Stimulated activated naive CD4-positive, alpha-beta T cell (primary cell): ENCODE measurements at places on chromosomes 4 and X.

DNA sequence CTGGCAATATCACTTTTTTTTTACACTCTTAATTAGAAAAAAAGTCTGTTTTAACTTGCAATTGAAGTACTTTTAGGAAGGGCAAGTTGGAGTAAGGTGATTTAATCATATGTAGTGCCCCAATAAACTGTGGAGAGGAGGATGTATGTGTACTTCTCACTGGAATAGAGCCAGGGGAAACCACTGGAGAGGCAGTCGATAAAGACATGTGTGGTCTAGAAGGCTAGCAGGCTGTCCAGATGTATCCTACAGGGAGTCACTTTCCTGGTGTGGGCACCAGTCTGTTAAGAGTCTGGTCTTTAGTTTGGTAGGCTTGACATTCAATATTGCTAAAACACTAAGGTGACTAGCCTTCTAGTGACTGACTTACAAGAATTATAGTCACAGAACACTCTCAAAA, 9.6 kb upstream of the SGMS2 start:
- no peak for DNase-seq

- no peak for DNase-seq
Measured at GRCh38 chr4:139154952-139155557, 22.0 kb downstream of the ELF2 start.

DNA sequence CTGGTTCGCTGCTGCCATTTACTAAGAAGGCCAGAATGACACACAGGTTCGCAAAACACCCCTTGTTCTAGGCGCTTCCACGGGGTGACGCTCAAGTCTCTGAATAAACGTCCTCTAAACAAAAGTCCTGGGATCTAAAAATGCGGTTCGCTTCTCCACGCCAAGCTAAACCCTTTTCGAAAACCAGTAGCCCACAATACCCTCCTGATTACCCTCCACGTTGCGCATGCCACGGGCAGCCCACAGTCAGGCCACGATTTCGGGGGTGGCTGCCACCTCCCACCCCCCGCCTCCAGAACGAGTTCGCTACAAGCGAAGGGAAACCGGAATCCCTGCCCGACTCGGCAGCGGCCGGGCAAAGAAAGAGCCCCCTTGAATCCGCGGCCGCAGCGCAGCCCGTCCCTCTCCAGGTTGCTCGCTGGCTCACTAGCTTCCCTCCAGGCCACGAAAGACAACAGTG, 423 bp downstream of the RPL39 start:
- DNase-seq = no peak

DNA sequence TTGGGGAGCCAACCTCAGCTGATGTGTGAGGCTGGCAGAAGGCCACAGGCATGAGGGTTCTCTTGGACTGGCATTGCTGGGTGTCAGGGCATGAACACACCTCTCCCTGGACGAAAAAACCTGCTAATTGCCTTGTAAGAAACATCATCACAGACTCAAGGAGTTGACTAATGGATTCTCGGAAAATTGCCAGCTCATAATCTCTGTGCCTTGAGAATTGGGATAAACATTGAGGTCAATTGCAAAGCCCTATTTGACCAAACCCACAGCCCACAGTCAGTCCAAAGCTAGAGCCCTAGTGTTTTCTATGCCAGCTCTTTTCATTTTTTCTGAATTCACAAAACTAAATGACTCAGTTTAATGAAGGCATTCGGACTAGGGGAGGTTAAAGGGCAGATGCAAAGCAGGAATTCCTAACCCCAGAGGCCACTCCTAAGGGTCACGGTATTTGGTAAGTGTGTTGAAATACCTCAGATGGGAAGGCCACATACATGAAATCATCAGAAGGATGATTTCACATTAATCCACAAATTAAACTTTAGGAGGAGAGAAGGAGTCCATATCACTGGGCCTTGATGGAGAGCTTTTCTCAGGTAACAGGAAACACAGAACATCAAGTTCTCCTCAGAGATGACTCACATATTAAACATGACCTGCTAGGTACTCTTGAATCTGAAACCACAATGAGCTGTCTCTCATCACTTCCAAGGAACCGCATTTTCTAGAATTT, 39.0 kb upstream of the RASL11B start:
- no peak for DNase-seq

DNA sequence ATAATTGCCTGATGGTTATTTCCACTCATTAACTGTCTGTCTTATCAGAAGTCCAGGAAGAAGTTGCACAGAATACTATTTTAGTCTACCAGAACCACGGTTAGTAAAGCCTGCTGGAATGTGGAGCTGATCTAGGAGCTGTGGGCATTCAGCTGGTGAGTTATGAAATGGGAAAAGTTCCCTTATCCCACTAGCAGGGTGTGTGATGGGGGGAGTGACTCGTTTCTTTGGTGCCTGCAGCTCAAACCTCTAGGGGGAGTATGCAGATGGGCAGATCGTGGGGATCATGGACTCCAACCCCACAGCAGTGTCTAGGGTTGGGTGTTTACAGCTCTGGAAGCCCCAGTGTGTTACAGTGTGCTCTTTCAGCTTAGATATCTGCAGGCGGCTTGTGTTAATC, 305.7 kb upstream of the BOD1L1 start:
- no peak for DNase-seq

GRCh38 chr4:172830295-172830764, 338.3 kb upstream of the GALNT7 start:
- no peak for DNase-seq

DNA sequence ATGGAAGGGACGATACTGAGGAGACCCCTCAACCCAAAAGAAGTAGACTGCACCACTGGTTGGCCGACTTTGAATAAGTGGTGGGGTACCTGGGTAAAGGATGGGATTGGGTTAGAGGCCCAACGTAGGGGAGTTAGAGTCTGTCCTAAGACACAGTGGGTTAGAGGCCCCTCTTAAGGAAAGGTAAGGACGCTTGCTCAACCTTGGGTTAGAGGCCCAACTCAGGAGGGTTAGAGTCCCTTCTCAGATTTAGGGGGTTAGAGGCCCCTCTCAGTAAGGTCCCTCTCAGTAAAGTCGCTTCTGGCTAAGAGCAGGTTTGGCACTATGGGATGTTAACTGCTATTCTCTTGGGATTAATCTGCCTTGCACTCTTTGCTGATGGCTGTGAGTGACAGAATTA, 81.3 kb downstream of the ACOX3 start:
- DNase-seq = no peak

- DNase-seq = no peak
Measured at GRCh38 chrX:119640731-119641170, 34.5 kb upstream of the NKRF start.

GRCh38 chr4:48103483-48104139, 30.4 kb downstream of the TXK start:
- DNase-seq = no peak

GRCh38 chr4:95985051-95985450, 145.2 kb downstream of the PDHA2 start:
- no peak for DNase-seq

DNA sequence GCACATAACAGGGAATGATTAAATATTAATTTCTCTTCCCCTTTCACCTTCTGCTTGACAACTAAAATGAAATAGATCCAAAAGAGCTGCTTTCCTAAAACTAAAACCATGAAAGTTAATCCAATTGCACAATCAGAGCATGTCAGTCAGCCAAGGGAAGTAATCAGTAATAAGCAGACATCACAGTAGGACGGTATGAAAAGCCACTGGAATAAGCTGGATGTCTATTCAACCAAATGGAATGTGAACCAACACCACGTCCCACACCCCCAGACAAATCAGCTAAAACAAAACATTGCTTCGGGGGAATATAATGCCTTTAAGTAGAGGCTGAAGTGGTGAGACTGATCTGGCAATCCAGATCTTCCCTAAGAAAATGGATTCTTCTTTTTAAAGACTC, 859.4 kb upstream of the FTHL17 start:
- DNase-seq = no peak
